NCI-H510A treated with DMSO at 0.1 percent for 48 hours (cell line): ENCODE measurements at places on chromosomes 2 and 18.

DNA sequence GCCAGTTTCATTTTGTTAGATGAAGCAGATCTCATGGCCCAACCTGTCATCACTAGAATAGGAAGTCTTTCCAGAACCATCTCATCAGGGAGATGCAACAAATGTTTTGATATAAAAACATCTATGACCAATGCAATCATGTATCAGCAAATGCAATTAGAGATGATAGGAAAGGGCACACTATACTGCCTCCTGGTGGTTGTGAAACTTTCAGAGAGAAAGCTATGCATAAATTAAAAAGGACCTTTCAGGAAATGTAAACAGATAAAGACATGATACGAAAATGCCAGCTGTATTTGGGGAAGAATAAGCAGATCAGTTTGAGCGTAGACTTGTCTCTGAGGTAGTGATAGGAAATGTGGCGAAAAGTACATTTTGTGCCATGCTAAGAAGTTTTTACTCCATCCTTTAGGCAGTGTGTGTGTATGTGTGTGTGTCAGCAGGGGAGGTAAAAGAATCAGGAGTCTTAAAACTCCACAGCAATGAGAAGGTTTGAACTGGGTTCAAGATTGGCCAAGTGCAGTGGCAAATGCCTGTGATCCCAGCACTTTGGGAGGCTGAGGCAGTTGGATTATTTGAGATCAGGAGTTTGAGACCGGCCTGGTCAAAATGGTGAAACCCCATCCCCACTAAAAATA is 479.3 kb downstream of the CPS1 start:
- DNase-seq: peak; percentile 12

GRCh38 chr18:62614494-62614893 is 91.7 kb downstream of the ZCCHC2 start:
- no peak for DNase-seq

DNA sequence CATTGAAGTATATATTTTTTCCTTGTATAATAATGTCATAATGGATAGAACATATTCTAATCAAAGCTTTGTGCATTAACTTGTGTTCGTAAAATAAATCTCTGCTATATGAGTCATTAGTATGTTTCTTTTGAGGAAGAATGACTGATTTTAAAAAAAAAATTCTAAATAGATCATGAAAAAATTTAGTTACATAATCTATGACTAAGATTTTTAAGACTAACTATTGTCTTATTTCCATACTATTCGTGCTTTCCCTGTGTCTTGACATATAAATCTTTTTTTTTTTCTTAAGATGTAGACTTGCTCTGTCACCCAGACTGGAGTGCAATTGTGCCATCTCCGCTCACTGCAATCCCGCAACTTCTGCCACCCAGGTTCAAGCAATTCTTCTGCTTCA is 226.1 kb downstream of the DSEL start:
- no peak for DNase-seq

DNA sequence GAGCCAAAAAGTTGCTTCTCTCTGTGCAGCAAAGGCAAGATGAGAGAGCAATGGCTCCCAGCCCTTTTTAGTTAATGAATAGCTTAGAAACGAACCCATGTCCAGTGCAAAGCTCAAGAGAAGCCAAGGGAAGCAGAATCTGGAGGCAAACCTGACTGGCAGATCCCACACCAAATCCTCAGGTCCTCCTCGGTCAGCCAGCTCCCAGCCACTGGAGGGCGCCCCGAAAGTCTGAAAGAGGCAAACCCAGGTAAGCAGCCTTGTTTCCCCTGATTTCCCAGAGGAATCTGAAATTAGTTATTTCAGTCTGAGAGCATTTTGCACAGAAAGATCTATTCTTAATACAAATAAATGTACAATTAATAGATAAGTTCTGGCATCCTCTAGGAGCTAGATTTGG is 71.3 kb upstream of the PID1 start:
- peak; percentile 4 for DNase-seq

GRCh38 chr2:36960005-36960675 is 6.2 kb downstream of the STRN start:
- DNase-seq: no peak

DNA sequence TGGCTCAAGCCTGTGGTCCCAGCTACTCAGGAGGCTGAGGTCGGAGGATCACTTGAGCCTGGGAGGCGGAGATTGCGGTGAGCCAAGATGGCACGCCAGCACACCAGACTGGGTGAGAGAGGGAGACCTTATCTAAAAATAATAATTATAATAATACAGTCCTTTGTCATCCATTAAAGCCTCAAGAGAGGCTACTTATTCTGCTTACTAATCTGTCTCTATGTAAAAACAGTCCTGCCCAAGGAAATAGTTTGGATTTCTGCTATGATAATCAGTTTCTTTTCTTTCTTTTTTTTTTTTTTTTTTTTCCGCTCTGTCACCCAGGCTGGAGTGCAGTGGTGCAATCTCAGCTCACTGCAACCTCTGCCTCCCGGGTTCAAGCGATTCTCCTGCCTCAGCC is 228.3 kb downstream of the C1D start:
- no peak for DNase-seq

GRCh38 chr2:237823544-237823943 is 25.0 kb downstream of the RBM44 start:
- no peak for DNase-seq

- no peak for DNase-seq
Measured at GRCh38 chr2:3309496-3310355, 67.9 kb downstream of the EIPR1 start.

DNA sequence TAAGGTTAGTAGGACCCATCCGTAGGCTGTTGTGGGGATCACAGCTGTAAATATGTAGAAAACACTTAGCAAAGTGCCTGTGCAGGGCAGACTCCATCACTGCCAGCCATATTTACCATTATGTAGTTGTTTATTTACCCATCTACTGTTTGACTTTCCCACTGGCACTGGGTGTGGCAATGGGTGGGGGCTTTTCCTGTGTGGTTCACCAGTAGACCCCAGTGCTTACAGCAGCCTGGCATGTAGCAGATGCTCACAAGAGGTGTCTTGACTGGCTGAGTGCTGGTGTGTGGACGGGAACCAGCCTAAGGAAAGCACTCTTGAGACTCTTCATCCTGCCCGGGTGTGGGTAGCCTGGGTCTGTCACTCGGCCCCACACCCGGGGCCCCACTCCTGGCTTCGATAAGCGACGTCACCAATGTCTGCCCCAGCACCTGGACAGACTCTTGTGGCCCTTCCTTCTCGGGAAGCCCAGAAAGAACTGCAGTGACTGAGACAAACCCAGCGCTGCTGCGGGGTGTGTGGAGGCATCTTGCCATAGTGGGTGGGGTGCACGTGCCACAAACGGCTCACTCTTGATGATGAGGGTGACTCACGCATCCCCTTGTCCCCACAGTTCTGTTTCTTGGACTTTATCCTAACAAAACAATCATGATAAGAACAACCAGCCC is 78.3 kb downstream of the HDAC4 start:
- DNase-seq: no peak

DNA sequence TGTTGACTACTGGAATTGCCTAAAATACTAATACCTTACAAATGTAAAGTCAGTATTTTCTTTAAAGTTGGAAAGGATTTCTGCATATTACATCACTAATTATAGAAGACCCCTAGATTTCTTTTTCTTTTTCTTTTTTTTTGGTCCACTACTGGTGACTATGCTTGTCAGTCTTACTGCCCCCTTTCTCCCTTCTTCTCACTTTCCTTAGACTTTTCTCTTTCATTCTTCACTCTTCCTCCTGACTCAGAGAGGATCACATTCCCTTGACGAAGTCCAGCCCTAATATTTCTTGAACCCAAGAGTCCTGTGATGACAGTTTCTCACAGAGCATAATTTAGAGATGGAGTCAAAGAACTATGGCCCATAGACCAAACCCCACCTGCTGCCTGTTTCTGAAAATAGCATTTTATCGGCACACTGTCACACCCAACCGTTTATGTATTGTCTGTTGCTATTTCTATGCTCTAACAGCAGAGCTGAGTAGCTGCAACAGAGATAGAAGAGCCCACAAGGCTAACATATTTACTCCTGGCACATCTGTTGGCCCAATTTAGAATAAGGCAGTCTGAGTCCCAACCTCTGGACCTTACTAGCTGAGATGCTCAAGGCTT is 40.6 kb upstream of the RIOK3 start:
- DNase-seq: no peak

GRCh38 chr2:128086244-128086643 is 4.8 kb upstream of the UGGT1 start:
- DNase-seq: no peak

DNA sequence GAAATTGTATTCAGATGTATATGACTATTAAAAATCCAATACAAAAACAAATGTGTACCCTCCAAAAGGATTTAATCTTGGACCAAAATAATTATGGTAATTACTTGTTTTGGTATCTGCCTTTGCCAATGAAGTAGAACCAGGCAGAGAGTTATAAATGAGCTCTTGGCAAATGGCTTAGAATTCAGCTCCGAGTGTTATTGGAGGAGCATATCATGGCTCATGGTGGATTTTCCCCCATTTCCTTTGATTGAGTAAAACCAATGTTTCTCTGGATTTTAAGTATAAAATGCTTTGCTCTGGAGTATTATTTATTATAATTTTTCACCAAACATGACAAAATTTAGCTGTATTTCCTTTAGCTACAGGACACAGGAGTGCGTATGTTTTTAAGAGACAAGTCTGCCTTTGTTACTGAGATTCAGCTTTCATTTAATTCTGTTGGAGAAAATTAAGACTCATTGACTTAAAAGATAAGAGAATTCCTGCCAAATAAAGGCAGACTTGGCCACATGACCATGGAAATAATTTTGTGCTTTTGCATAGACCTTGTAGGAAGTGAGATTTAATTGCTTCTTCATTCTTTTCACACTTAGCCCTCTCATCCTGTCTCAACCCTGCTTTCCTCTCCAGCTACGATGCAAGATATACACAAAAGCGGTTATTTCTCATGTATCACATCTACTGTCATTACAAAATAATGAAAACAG is 281.0 kb upstream of the SOX11 start:
- DNase-seq: no peak

DNA sequence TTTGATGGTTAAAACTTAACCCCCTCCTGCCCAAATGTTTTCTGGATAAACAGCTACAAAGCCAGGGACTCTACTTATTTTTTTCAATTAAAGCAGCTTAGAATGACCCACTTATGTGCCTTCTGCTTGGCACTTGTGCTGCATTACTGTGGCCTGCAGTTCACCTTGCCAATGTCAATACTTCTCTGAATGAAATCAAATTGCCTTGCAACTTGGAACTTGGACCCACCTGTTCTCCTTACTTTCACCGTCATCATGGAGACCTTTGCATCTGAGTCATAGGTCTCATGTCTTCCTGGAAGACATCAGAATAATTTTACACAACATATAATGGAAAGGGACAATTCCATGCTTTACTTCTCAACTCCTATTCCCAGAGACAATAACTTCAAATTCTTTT is 92.1 kb upstream of the FHL2 start:
- no peak for DNase-seq

DNA sequence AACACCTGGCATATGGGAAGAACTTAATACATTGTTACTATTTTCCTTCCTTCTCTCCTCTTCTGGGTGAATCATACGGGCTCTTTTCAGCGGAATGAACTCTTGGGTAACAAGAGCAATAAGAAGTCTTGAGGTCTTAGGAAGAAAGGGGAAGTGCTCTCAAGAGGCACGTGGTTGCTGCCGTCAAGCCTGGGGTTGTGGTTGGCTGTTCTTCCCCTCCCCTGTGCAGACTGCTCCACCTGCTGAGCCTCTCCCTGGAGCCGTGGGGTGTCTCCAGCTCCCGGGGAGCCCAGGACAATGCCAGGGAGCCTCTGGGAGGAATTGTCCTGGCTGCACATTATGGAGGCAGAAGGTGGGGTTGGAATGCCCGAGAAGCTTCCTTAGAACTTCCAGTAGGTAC is 19.4 kb downstream of the TOGARAM2 start:
- DNase-seq: no peak

DNA sequence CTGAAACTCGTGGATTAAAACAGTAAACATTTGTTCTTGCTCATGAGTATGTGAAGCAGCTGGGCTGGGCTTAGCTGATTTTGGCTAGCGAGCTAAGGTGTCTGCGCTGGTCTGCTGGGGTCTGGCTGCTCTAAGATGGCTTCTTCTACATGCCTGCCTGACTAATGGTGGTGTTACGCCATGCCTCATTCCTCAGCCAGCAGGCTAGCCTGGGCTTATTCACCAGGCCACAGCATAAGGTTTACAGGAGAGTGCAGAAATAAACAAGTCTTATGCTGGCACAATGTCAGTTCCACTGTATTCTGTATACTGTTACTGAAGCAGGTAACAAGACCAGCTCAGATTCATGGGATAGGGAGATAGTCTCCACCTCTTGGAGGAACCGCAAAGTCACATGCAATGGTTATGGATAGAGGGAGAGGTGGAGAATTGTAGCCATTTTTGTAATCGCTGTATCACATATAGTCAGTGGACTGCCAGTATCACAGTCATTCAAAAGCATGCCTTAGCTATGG is 80.0 kb downstream of the RHBDD1 start:
- no peak for DNase-seq

DNA sequence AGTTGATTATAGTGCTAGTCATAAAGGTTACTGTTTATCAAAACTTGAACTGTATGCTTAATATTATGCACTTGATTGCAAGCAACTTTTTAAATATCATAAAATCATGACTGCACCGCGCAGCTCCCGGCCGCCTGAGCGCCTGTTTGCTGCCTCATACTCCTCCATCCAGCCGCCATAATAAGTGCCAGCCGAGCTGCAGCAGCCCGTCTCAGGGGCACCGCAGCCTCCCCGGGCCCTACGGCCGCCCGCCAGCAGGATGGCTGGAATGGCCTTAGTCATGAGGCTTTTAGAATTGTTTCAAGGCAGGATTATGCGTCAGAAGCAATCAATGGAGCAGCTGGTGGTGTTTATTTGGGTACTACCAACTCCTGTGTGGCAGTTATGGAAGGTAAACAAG is 337.2 kb downstream of the PAX3 start:
- DNase-seq: no peak

DNA sequence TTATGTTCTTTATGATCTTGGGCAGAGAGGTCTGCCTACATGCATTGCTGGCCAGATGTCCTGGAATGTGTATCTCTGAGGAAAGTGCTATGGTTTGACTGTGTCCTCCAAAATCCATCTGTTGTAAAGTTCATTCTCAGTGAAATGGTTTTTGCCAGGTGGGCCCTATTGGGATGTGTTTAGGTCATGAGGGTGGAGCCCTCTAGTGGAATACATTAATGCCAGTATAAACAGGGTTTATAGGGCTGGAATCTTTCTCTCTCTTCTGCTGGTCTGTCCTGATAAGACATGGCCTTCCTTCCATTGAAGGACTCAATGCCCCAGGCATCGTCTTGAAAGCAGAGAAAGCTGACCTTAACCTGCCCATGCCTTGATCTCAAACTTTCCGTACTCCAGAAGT is 258.5 kb downstream of the RPIA start:
- no peak for DNase-seq
